ENCODE measurements at places on chromosomes 6 and 20. TPM values are rescaled to one million over a fixed set of nuclear protein-coding genes. Genes with fewer than 3 reads are reported as not detected.

DNA sequence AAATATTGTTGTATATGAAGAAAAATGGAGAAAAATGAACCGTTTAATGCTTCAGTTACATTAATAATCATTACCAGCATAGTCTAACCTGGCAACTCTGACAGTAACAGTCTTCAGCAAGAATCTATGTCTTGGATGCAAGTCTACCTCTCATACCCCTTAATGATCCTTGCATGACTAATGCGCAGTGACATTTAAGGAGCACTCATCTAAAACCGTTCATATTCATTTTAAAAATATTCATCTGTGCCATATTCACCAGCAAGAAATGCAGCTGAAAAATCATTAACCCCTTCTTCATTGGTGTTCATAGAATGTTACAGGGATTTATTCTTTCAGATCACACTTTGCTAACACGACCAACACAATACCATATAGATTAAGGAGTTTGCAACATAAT, 227.2 kb upstream of the ASCC3 start:
- DNase-seq = no peak

DNA sequence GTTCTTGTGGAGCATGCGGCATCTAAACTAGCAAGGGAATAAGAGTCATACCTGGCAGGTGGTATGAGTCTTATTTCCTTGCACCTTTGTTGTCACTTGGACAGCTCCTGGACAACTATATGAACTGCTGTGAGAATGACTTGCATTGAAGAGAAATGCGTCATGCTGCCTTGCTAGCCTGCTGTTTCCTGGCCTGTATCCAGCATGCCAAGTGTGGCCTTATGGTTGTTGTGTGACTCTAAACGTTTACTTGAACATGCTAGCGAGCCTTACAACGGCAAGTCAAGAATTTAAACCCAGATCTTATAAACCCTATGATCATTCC, 90.4 kb downstream of the CEP162 start:
- DNase-seq = no peak

GRCh38 chr6:19719691-19720128, 117.5 kb upstream of the ID4 start:
- DNase-seq = no peak

DNA sequence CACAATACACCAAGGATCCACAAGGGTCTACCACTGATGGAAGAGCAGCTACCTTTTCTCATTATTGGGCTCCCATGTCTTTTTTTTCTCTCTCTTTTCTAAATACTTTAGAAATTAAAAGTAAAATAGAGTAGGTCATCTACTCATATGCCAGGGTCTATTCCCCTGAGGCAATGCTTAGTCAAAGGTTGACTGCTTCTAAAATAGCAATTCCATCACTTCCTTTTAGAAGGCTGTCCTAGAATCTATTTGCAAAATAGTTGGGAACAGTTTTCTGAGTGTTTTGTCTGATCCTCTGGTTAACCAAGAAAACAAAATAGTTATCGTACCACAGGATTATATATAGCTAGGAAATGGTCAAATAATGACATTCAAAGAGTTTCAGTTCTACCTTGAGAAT, 174.1 kb downstream of the COL21A1 start:
- no peak for DNase-seq

DNA sequence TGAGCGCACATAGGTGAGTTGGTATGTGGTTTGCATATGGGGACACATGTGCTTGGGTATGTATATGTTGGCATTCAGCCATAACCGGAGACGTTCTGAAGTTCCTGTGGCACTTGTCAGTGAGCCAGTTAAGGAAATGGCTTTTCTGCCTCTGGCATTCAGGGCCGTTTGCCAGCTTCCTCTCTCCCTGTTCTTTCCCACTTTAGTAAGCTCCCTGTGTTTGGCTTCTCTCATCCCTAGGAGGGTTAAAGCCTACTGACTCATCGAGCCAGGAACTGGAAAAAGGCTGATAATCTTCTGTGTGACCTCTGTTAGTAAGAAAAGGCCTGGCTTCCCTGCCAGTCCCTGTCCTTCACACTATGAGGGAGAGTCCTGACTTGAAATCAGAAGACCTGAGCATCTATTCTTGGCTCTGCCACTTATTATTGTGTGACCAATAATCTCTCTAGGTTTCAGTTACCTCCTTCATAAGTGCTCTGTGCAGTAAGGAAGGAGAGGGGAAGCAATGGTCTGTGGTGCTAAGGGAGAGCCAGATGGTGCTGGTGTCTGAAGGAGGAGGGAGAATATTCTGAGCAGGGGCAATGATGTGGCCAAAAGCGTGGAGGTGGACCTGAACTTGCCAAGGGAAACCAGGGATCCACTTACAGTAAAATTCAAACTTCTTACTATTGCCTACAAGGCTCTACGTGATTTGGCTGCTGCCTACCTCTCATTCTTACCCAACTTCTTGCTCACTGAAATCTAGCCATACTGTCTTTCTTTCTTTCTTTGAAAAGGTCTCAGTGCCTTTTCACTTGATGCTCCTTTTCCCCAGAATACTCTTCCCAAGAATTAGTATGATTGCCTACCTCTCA, 31.4 kb downstream of the ACSS2 start:
- DNase-seq = peak; percentile 97

- no peak for DNase-seq
Observed at GRCh38 chr6:31614684-31615578, at the start of gene AIF1. Gene AIF1, plus strand, starts transcription at chr6:31615234. Its CDS starts 96 bp downstream, at chr6:31615330.

GRCh38 chr6:113654396-113654795, 202.7 kb upstream of the MARCKS start:
- peak; percentile 77 for DNase-seq

Gene LINC00237
- not detected for total RNA-seq

Gene TRIM10
- total RNA-seq = not detected

Gene HNF4A
- total RNA-seq = not detected

GRCh38 chr6:32761072-32761471, 2.3 kb downstream of the HLA-DQB2 start:
- DNase-seq = no peak

- no peak for DNase-seq
Observed at GRCh38 chr6:167546611-167547327, 221.9 kb downstream of the TTLL2 start.

DNA sequence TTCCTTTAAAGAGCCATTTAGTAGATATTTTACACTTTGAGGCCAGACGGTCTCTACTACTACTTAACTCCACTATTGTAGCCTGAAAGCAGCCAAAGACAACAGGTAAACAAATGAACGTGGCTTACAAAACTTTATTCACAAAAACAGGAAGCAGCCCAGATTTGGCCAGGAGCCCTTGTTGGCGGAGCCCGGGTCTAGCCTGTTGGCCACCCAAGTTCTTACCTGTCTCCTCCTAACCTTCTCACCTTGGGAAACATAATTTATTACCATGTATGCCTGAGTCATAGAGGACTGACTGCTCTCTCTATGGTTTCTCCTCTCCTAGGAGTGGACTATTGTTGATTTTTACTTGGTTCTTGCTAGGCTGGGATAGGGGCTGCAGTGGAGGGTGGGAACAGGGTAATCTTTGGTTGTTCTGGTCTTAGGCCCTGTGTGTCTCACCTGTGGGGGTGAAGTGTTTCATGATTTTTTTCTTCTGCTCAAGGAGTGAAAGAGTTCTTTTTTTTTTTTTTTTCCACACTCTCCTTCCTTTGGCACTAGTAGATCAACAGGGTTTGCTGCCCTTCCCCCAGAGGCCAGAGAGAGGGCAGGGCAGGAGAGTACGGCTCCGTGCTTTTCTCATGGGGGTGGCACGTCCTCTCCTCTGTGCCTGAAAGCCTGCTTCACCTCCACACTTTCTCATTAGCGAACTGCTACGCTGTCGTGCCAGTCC, 90.0 kb downstream of the RPP40 start:
- DNase-seq = peak; percentile 64

- DNase-seq = no peak
Observed at GRCh38 chr20:58784321-58785074, 66.2 kb downstream of the GNAS-AS1 start.

DNA sequence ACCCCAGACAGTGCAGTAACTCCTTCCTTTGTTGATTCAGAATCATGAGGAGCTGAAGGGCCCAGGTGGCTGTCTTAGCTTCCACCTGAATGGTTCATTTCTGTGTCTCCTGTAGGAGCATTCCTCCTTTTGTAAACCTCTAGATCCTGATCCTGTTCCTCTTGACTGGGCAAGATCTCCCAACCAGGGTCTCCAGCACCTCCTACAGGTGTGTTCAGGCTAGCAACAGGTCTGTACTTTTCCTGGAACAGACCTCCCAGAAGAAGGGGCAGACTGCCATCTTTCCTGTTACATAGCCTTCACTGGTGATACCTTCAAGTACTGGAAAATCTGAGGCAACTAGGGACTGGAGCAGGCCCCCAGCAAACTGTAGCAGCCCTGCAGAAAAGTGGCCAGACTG, 35.2 kb downstream of the HLA-B start:
- DNase-seq = no peak

DNA sequence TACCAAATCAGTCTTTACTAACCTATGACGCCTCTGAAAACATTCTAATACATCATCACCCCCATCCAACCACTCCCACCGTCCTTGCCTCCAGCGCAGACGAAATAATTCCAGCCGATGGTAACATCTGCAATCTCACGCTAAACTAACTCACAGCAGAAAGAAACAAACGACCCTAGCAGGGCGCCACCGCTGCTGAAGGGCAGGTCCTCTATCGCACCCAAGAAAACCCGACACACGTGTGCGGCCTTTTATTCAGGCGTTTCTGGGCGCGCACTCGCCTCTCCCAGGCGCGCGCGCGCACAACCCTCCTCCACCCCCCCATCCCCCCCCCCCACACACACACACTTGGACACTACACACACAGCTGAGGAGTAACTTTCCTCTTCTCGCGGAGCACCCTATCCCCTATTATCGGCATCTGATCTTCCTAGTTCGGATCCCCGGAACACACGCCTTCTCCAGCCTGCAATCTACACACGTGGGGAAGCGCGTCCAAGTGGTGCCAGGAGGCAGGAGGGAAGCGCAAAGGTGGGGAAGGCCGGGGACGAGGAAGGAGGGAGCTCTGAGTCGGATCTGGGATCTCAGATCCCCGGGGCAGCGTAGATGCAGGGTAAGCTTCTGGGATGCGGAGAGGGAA, 1.4 kb downstream of the GFOD1 start:
- DNase-seq = peak; percentile 38

GRCh38 chr6:132693478-132693877, 20.4 kb downstream of the VNN1 start:
- DNase-seq = peak; percentile 13

GRCh38 chr20:46575937-46576461, 25.5 kb upstream of the OCSTAMP start:
- DNase-seq = no peak

DNA sequence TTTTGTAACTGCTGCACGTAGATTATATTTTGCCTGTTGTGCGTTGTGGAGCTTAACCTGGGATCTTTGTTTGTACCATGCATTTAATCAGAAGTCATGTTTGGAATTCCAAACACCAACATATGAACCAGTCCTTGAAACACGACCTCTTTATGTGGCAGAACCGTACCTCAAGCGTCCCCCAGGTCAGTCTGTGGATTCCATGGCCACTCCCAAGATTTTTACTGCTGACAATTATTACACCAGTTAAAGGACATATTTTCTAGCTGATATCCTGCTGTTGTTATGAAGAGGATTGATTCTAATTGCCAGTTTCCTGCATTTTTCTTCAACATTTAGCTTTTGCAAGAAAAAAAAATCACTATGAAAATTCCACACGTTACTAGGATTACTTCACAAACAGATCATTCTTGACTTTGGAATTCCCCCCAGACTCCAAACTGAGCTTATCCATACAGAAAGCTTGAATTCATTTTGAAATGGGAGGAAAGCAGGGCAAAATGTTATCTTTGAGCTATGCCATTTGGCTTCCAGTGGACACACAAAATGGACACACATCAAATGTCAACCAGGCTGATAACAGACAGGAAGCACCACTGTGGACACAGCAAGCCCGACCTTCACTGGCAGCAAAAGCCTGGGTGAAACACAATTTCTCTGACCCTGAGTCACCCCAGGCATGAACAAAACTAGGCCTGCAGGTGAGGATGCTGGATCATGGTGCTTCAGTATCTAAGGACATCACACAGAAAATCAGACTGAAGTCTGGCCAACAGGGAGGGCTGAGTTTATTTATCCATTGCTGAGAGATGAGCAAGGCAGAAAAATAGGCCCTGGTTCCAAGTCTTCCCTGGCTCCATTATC, 542.9 kb upstream of the JAG1 start:
- DNase-seq = peak; percentile 88

DNA sequence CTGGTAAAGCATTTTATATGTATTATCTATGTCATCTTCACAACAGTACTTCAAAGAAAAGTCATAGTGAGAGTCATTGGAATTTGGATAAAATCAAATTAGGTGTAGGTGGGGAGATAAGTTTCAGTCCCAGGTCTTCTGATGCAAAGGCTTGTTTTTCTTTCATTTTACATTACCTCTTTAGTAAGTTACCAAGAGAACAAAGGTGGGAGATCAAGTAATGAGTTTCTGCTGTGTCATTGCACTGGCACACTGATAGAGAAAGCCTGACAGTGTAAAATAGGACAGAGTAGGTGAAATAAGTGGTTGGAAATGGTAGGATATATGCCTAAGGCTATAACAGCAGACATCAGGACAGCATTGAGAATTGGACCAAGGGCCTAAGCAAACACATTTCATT, 250.4 kb downstream of the NKAIN2 start:
- DNase-seq = peak; percentile 10

GRCh38 chr6:159099961-159100360, 55.2 kb upstream of the TAGAP start:
- no peak for DNase-seq

Gene LTB
- 1.2 TPM for total RNA-seq

GRCh38 chr6:168403370-168404005, 37.5 kb upstream of the SMOC2 start:
- no peak for DNase-seq

DNA sequence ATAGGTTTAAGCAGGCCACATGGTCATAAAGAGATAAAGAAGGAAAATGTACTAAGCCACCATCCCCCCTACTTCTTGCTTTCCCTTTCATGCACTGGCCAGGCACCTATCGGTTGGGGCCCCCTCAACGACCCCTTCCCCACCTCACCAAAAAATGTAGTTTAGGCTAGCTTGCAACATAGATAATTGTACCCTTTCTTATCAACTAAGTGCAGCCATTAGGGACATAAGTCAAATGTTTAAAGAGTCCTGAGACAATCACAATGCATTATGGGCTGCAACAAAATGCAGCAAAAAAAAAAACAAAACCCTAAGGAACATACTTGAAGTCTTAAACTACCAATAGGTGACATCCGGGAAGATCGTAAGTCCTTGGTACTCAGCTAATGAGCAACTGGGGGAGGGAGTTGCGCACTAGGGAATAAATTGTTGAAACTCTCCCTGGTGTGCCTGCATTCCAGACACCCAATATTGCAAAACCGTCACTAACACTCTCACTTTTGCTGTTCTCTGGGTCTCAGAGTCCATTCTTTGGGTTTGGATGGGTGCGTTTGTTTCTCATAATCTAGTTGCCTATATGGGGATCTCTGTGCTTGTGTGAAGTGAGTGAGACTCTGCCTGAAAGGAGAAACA, 12.4 kb upstream of the HLA-G start:
- no peak for DNase-seq

- peak; percentile 64 for DNase-seq
Observed at GRCh38 chr6:144283646-144284477, 1.3 kb upstream of the UTRN start.

GRCh38 chr6:140993515-140993914, 1139.2 kb upstream of the GJE1 start:
- DNase-seq = no peak

Gene NR2E1
- not detected for total RNA-seq

- no peak for DNase-seq
Observed at GRCh38 chr6:71886184-71887005, at the start of gene RIMS1. Gene RIMS1, plus strand, starts transcription at chr6:71886550. Its CDS starts 474 bp downstream, at chr6:71887024.

GRCh38 chr20:57097245-57097915, 169.1 kb downstream of the BMP7 start:
- DNase-seq = no peak
